Activated CD4-positive, alpha-beta T cell treated with anti-CD3 and anti-CD28 coated beads for 4 hours (primary cell): ENCODE measurements at places on chromosomes 2 and 18.

GRCh38 chr2:138730497-138731030 is 49.6 kb downstream of the NXPH2 start:
- no peak for DNase-seq

- no peak for DNase-seq
Measured at GRCh38 chr18:64513401-64513800, 364.5 kb upstream of the LINC00305 start.

- no peak for DNase-seq
Measured at GRCh38 chr2:168663993-168664392, 138.4 kb upstream of the NOSTRIN start.

DNA sequence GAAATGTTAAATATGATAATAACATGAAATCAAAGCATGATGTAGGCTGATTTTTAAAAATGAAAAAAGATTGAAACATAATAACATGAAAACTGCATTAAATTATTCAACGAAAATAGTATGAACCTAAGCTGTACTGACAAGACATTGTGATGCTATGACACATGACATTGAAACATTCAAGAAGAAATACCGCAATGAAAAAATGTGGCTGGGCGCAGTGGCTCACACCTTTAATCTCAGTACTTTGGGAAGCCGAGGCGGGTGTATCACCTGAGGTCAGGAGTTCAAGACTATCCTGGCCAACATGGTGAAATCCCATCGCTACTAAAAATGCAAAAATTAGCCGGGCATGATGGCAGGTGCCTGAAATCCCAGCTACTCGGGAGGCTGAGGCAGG is 14.6 kb downstream of the CXCR1 start:
- no peak for DNase-seq

DNA sequence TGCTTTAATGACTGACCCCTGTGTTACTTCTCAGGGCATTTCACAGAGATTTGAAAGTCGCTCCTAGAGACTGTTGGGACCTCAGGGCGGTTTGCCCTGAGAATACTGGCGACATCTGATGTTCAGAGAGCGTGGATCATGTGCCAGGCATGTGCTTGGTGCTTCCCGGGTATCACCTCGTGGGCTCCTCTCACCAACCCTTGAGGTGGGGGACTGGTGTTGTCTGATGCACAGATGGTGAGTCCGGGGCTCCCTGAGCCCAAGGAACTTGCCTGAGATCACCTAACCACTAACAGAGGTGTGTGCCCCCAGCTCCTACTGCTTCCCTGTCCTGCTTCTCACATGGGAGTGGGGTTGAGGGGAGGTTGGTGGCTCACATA is 16.2 kb downstream of the ATOH8 start:
- DNase-seq, result no peak

DNA sequence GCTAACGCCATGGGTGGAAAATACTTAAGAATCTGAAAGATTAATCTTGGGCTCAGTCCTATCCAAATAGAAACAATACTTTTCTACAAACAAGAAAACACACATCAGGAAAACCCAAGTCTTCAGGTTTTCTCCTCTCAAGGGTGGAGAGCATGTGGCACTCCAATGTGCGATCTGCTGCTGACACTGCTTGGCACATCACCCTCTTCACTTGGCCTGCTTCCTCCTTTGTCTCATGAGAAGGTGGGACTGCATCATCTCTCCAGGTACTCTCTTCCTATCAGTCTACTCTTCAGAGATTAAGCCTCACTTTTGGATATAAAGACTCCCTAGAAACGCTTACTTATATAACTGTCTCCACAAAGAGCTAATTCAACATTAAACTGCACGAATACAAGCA is 26.4 kb downstream of the HDLBP start:
- no peak for DNase-seq

DNA sequence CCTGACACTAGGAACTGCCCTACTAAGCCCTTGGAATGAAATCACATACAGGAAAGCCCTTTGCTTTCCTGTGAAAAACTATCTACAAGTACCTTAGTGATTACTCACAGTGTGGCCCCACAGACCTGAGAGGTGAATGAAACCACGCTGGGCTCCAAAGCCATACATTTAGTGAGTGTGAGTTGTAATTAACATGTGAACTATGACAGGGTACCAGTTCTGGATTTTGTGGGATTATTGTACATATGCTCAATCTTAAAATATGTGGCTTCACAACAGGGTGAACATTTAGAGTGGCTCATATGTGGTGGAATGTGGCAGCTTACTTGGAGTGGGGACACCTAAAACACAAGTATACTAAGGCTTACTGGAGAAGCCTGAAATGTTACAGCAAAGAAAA is 12.3 kb downstream of the KCTD1 start:
- no peak for DNase-seq

DNA sequence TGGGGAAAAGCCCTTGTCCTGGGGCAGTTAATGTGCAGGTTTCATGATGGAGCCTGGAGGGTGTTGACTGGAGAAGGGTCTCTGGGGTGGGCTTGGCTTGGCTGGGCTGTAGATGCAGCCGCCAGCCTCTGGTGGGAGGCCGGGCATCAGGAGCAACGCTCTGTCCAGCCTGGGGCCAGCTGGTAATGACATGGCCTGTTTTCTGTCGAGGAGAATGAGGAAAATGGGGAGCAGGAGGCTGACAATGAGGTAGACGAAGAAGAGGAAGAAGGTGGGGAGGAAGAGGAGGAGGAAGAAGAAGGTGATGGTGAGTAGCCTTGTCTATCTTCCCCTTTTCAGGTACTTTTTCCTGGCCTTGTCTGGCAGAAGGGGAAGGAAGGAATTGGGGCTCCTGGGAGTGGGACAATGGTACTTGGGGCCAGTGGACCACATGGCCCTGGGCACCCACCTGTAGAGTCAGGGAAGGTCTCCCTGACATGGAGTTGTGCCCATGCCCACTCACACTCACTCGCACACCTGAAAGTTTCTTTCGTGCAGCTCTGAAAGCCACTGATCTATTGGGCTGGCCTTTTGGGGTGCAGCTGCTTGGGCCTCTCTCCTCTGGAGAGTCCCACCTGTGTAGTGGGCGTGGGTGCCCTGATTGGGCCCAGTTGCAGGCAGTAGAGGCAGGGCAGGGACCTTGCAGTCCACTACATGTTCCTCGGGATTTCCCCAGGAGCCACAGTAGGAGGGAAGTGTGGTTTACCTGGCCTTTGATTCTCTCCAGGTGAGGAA is 3.5 kb downstream of the PTMA start:
- DNase-seq, result no peak

DNA sequence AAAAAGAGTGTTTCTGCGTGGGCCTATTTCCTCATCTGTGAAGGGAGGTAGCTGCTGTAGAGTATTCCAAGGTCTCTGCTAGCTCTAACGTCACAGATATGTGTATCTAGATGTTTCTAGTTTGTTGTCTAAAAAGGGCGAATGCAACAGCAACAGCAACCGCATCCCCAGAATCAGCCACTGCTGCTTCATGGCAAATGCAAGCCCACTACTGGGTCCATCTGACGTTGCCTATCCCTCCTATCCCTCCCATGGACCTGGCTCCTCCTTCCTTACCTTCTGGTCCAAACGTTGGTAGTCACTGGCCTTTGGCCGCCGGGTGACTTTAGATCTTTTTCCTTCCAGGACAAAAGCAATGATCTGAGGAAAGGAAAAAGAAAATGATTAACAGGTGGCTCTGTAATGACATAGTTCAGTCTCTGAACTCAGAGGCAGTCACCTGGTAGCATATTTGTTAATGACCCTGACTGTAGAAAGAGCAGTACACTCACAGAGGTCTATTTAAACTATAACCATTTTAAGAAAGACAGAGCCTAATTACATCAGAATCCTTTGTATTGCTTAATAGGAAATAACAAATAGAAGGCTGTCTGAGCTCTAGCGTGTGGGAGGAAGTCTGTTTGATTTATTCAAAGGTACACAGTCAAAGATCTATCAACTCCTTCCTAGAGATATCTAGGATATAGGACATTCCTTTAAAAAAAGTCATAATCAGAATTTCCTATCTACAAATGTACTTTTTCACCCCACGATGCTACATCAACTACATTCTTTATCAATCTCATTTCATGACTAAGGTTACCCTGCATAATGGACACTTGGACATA is 2.9 kb downstream of the TGOLN2 start:
- DNase-seq, result no peak

- no peak for DNase-seq
Measured at GRCh38 chr2:58089081-58089480, 42.5 kb downstream of the VRK2 start.

- no peak for DNase-seq
Measured at GRCh38 chr2:29039718-29040480, 34.4 kb downstream of the PCARE start.

GRCh38 chr2:197927994-197928393 is 123.6 kb downstream of the PLCL1 start:
- DNase-seq, result no peak

GRCh38 chr2:181164699-181165098 is 184.3 kb downstream of the UBE2E3 start:
- no peak for DNase-seq

DNA sequence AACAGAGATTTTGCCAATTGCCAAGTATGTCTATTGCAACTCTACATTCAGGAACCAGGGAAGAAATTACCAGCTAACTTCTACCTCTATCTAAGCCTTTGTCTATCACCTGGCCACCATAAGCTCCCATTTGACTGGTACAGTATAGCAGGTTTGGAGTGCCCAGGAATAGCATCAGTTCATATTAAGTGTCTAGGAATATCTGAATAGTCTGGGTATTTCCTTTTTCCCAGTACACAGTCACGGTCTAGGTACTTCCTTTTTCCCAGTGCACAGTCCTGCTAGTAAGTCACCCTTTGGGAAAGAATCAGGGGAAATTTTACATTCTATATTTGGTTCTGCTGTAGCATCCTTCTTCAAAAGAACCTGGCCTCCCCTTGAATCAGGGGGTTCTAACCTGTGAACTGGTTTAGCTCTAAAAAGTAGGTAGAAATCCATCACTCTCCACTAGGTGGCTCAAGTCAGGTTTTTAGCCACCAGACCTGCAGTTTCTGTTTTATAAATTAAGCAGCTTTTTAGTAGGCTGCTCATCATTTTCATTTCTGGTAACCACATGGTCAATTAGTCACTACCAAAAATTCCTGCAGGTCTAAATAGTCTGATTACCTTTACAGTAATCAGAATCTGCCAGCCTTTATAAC is 49.3 kb upstream of the DNAJC10 start:
- peak; percentile 20 for DNase-seq

DNA sequence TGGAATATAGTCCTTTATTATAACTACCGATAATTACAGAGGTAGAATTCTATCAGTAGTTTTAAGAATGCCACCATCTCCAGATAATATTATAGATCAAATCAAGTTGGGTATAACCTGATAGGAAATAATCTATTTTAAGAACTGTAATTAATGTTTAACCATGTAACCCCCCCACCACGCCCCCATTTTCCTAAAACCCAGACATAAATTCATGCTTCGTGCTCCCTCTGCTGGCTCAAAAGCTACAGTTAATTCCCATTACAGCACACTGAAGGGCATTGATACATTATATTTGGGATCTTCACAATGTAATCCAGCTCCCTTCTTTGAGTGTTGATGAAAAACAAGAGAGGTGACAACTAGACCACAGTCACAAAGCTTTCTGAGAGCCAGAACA is 228.0 kb upstream of the SMAD7 start:
- DNase-seq, result no peak

DNA sequence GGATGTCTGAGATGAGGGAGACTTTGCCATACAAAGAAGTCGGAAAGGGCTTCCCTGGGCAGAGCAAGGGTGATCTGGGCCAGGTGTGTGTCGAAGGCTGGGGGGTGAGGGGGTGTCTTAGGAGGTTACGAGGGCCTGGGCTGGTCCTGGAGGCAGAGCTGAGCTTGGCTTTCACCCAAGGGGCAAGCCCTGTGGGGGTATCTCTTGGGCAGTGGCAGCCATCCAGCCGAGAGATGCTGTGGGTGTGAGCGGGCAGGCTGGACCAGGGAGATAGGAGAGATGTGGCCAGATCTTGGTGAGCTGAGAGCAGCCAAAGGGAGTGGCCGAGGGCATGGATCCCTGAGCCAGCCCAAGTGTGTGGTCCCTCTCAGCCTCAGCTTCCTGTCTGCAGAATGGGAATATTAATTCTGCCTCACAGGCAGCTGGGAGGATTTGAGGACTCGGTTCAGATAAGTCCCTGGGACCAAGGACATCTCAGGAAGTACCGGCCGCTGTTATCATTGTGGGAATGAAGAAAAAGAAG is 33.0 kb downstream of the MAL start:
- no peak for DNase-seq

DNA sequence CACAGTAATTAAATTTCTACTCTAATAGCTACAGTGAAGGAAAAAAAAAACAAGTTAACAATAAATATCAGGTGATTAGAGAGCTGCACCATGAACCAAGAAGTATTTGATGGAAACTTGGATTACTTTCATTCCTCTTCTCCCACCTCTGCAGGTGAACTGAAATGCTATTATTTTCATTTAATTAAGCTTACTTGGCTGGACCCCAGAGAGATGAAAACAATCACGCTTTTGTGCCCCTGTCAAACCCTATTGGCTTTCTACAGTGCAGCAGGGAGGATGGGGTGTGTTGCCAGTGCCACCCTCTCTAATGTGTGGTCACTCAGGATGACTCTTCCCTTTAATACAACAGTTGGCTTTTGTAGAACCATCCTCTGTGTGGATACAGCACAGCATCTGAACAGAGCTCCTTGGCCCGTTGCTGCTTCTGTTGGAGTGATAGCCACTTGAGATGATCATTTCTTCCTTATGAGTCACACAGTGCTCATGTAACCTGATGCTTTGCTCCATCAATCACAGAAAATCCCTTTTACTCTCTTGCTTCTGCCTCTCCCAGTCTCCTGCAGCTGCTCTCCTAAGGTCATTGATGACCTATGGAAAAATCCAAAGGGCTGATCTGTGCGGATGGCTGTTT is 5.5 kb upstream of the ARL4C start:
- DNase-seq, result no peak

DNA sequence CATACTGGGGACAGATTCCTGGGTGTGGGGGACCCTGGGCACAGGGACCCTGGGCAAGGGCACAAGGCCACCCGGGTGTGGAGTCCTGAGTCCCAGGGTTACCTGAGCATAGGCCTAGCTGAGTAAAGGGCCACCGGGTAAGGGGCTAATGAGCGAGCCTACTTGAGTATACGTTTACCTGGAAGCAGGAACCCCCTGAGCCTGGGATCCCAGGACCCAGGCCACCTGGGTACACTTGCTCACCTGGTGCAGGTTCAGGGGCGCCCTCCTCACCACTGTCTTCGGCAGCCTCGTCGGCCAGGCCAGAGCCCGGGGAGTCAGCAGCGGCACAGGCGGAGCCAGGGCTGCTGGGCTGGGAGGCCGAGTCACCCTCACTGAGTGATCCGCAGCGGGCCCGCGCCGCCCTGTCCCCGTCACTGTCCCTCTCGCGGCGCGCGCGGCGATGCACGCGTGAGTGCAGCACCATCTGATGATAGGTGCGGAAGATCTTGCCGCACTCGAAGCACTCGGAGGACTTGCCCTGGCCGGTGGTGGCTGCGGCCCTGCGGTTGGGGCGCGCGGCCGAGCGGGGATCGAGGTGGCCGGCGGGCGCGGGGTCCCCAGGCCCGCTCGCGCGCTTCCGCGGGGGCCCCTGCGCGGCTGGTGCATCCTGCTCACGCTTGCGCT is 53.9 kb downstream of the ZNF516 start:
- DNase-seq, result no peak

DNA sequence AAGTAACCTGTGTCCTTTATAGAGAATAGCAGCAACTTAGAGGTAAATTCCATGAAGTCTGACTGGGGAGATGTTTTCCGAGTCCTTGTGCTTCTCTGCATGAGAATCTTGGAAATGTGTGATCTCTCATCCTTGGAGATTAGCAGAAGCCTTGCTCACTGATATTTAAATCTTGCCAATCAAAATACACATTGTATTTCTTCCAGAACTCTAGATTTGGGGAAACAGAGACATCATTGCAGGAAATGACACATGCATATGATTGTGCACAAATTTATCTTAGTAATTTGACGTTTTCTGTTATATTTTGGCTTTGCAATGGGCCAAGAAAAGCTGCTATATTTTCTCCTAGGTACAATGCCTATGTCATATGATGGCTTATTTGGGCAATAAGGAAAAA is 182.6 kb downstream of the ZNF804A start:
- DNase-seq, result no peak
